Ovary (tissue), 10 donors: ENCODE measurements at places on chromosomes 2 and 18. TPM values are rescaled to one million over a fixed set of nuclear protein-coding genes. Genes with fewer than 3 reads are reported as not detected.
A peak's percentile ranks its signal among the peaks of the same experiment; 100 is the strongest.

DNA sequence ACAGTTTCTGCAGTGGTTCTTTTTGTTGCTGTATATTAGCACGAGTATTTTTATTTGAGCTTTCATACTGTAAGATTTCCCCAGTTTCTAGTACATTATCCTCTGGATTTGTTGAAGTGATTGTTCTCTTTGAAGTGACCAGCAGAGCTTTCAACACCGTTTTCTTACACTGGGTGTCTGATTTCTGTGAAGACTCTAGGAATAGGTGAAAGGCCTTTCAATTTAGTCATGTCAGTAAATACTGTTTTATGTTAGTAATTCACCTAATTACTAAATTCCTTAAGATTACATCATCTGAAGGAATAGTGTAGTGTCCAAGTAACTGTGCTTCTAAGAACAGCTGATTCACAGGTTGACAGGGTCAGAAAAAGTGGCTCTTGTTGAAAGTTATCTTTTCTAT is 2.3 kb downstream of the PPM1B start:
- no peak for DNase-seq

GRCh38 chr2:133204421-133204820 is 363.8 kb downstream of the NCKAP5 start:
- no peak for DNase-seq

DNA sequence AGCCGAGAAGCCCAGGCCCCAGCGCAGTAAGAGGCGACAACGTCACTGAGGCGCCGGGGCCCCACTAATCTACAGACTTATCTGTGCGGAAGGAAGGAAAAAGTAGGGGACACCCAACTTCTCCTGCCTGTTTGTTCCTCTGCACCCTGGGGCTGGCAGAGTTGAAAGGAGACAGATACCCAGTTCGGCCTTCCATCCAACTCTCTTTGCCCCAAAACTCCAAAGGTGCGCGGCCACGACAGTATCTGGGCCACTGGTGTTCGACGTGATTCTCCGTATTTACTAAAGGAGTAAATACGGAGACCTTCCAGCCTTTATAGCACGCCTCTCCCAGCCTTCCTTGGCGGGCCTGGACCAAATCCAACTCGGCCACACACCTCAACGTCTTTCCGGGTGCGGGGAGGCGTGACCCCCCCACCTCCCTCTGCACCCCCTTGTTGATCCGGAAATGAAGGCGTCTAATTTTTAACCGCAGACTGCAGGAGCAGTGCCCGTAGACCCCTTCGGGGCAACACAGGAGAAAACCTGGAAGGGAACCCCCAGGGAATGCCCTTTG is 1.6 kb downstream of the SMAD7 start:
- peak; percentile 57 for DNase-seq

GCG gene
- not detected for polyA plus RNA-seq

SP9 gene
- polyA plus RNA-seq = not detected

ICA1L gene
- polyA plus RNA-seq = 6.3 TPM

DNA sequence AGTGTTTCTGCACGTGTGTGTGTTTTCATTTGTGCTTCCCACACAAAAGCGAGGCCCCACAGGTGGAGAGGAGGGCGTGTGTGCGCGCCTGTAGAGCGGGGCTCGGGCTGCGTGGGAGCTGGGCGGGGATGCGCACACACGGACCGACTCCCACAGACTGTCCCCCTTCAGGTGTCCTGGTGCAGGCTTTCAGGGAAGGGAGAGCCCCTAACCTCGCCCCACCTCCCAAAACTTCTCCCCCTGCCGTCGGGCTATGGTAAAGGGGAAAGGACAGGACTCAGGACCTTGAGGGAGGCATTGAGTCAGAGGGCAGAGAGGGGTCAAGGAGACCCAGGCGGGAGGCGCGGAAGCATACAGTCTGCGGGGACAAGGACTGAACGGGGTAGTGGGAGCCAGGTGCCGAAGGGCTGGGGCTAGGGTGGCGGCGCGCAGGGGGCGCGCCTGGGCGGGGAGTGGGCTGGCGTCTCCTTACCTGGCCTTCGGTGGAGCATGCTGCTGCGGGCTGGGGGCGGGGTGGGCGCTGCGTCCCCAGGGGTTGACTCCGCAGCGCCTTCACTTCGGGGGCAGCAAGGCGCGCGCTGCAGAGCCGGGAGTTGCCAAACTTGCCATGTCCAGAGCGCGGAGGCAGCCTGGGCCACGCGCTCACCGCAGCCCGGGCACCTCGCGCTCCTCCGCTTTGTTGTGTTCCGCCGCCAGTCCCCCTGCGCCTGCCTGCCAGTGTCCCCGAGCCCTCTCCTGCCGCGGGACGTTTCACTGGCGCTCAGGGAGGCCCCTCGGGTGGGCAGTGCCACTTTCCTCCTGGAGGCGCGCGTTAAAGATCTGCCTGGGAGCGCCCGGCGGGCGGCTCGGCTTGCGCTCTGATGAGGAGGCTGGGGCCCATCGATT is 302.0 kb downstream of the NCKAP5 start:
- DNase-seq = peak; percentile 55

DNA sequence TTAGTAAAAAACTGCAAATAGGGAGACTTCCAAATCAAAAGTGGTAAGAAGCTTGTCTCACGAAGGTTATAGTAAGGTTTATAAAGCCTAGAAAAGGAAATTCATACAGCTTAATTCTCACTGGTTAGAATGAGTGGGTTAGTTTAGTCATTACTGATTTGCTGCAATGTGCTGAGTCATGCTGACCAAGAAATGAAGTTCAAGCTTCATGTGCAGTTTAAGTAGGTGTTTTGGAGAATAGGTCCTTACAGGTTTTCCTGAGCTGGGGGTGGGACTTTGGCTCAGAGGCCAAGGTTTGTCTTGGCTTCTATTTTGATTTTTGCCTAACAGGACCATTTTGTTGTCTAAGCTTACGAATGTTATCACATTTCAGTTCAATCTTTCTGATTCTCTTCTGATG is 15.1 kb downstream of the CLIP4 start:
- no peak for DNase-seq

SH3YL1 gene
- 35.3 TPM for polyA plus RNA-seq

GRCh38 chr2:23073671-23074070 is 311.3 kb upstream of the KLHL29 start:
- no peak for DNase-seq

DNA sequence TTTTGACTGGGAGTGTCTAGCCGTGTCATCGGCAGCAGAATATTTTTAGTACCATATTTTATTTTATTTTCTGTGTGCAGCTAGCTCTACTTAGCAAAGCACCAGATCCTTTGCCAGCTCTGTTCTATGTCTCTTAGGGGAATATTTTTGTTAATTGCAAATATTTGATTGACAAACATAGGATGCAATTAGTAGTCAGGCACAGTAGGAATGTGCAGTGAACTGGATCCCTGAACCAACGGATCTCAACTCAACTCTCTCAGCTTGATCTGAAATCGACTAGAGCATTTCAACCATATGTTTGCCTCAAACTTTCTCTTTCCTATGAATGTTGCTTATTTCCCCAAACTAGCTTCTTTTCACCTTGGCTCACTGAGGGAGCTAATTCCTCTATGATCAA is 998.0 kb upstream of the FANCL start:
- DNase-seq = no peak

DNA sequence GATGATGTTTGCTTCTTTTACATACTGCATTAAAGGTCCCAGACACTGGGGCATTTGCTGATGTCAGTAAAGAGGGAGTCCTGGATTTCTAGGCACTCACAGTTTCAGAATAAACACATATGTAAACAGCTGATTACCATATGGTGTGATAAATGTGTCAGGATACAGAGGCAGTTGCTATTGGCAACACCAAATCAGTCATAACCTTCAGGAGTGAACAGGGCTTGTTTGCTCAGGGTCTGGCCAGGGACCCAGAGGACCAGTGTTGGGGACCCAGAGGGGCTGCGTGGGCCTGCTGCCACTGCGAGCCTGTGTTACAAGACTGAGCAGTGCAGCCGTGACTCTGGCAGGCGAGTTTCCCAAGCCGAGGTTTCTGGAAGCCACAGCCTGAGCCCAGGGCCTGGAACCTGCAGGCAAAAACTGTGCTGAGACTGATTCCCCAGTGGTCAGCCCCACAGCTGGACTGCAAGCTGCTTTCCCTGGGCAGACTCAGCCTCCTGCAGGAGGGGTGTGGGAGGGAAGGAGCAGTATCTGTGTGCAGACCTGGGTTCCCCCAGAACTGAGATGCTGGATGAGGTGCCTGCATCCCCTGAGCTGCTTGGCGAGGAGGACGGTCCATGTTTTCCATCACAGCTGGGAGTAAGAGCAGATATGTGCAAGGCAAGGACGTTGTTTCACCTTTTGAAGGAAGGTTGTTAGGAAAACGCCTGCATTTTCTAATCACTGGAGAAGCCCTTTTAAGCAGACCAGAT is 23.6 kb downstream of the ASAP2 start:
- no peak for DNase-seq
